CD4-positive, CD25-positive, alpha-beta regulatory T cell (primary cell): ENCODE measurements at places on chromosomes 4 and X. TPM values are rescaled to one million over a fixed set of nuclear protein-coding genes. Genes with fewer than 3 reads are reported as not detected.

- DNase-seq = no peak
These were observed 141.7 kb downstream of the HHIP start for GRCh38 chr4:144787365-144788258.

SCRG1 gene
- polyA plus RNA-seq = 0.17 TPM

- no peak for DNase-seq
These were observed 9.2 kb upstream of the BMP3 start for GRCh38 chr4:81021142-81021944.

ATOH1 gene
- not detected for polyA plus RNA-seq

DNA sequence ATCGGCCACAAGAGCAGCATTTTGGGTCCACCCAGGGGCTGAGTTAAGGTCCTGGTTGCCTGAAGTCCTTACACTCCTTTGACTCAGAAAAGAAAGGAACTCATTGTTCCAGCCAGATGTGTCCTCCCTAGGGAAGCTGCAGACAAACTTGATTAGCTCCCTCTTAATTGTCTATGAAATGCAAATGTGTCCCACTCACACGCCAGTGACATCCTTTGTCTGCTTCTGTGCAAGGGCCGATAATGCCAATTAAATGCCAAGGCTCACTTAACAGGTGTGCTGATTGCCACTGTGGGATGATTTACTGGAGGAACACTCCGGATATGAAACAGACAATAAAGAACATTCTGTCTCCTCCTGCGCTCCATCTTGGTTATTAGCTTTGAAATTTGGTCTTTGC lies 332.9 kb upstream of the CPEB2 start:
- DNase-seq = no peak

GRCh38 chrX:650811-651210 lies 20.2 kb downstream of the SHOX start:
- no peak for DNase-seq

PPP1R3F gene
- 28.0 TPM for polyA plus RNA-seq

DNA sequence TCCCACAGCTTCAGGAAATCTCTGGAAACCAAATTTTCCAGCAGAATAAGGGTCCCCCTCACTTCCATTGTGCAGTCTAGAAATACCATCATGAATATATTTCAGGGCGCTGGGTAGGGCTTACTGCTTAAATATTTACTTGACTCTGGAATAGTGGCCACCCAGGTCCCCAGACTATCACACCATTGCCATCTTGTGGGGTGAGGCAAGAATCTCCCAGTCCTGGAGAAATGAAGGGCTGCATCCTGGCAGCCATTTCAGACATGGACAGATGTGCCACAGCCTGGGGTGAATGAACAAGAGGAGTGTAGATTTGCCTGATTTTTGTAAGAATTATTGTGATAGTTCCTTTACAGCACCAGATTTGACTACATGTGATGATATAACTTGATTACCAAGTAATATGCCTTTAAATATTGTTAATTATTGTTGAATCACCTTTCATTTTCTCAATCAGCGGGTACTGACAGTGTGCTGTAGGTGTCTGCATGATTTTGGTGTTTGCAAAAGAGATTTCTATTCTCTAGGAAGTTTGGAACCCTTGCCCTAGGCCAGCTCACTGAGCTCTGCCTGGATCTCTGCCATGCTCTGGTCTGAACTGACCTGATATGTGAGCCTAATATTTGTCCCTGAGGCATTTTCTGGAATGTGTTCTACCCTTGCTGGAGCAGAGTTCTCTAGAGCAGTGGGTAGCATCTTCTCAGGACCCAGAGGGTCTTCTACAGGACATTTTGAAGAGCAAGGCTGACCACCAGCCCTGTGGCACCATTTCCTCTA lies 183.4 kb downstream of the KIT start:
- DNase-seq = no peak

- DNase-seq = no peak
These were observed 123.2 kb downstream of the RBM47 start for GRCh38 chr4:40506492-40506891.

- no peak for DNase-seq
These were observed 165.6 kb upstream of the GALNT7 start for GRCh38 chr4:173002830-173003561.

EGFL6 gene
- polyA plus RNA-seq = not detected

- no peak for DNase-seq
These were observed 155.9 kb upstream of the MAOA start for GRCh38 chrX:43500246-43500645.

DNA sequence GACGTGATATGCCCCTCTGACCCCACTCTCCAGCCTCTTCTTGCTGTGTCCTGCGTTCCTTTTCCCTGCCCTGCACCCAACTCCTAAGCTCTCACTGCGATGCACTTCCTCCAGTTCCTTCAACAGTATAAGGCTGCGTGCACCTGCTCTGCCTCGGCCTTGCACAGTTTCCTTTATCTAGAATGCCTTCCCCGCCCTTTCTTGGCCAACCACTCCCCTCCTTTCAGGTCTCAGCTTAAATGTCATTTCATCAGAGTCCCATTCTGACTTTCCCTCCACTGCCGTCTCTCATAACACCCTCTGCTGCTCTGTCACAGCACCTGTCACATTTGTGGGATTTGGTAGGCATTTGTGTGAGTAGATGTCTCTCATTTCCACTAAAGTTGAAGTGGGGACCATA lies 58.4 kb upstream of the NEIL3 start:
- DNase-seq = peak; percentile 83

PAGE2 gene
- not detected for polyA plus RNA-seq

MAP7D2 gene
- polyA plus RNA-seq = 0.30 TPM

GRCh38 chrX:150753357-150753756 lies 60.2 kb downstream of the MTMR1 start:
- DNase-seq = no peak

DNA sequence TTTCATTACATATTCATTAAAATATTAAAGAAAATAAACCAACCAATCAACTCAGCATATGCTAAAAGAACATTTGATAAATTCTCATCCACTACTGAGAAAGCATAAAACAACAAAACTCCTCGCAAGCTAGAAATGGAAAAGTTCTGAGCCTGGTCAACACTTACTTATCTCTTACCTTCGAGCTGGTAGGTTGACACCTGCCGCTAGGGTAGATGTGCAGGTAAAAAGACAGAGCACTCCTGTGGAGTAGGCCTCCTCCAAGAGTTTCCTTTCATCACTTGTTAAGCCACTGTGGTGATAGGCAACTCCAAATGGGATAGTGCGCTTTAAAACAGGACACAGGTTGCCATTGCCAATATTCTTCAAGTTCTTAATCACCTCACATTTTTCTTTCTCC lies 18.9 kb downstream of the HELQ start:
- no peak for DNase-seq

- DNase-seq = peak; percentile 24
These were observed 117.2 kb downstream of the TEX13C start for GRCh38 chrX:125436855-125437254.

DNA sequence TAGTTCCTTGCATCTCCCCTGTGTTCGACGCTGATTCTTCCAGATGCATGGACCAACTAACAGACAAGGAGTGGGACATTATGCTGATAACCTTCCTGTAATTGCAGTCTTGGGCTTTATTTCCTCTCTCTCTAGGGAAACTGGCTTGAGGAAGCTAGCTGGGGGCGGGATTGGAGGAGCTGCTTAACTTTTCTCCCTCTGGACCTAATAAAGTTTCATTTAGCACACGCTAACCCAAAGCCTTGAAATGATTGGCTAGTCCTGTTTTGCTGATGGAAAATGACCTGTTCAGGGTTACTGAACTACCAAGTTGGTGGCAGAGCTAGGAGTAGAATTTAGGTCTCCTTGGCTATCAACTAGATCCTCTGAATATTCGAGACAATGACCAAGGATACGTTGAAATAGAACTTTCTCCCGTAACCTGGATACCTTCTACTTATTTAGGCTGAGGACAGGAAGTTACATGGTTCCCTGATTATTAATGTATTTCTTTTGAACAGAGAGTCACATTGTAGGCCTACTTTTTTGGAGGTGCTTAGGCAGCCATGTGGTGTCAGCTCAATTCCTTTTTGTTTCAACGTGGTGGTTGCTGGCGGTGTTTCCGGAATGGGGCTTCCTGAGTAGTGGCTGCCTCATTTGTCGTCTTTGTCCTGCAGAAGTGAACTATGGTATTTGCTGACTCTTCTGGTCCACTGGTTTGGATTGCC lies 2.0 kb downstream of the PGK1 start:
- DNase-seq = peak; percentile 51

ERCC6L gene
- polyA plus RNA-seq = 0.94 TPM

- no peak for DNase-seq
These were observed 91.8 kb downstream of the CCNG2 start for GRCh38 chr4:77248805-77249204.

DNA sequence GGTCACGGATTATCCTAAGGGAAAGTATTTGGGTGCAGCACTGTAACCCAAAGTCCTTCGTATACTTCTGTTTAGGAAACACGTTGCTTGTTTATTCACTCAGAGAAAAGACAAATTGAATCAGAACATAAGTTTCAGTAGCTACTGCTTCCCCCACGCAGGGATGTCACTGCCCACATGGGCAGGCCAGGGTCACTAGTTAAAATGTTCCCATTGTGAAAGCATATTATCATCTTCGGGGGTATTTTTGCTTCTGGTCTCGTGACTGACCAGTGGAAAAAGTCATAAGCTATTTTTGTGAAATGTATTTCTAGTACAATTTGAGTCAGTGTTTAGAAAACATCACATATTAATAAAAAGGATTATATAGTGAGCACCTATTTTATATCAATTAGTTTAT lies 377.8 kb downstream of the PCDH7 start:
- no peak for DNase-seq

TASL gene
- polyA plus RNA-seq = 5.0 TPM

POF1B gene
- 0.44 TPM for polyA plus RNA-seq

DNA sequence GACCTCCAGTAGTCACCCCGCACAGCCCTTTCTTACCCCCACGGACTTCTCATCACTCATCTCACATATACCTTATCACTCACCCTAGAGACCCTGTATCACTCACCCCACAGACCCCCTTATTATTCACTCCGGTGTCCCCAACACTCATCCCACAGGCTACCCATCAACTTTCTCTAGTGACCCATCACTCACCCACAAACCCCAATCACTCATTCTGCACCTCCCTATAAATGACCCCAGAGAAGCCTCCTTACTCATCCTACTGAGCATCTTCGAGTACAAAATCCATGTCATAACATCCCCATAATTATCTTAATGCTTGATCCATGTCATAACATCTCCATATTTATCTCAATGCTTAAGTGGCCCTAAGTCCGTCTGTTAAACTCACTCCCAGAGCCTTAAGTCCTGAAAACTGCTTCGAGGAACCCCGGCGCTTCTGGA lies 934 bp downstream of the ZNF41 start:
- DNase-seq = no peak

DNA sequence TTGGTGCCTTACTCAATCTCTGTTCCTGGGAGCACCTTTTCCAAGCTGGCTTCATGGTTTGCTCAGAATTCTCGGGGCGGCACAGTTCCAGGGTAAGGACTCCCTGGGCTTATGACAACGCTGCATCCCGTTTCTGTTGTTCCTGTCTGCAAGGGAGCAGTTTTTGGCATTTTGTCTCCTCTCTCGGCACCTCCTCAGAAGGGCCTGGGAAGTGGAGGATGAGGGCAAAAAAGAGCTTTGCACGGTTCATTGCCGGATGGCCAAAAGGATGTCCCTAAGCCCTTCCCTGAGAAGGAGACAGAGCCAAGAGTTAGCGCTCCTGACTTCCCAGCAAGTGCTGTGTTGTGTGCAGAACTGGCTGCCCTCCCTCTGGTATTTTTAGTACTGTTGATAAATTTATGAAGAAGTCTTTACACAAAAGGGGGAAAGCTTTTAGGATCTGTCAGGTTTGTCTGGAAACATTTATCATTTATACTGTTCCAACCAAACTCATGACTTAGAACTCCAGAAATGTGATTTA lies 13.4 kb downstream of the SRD5A3 start:
- DNase-seq = no peak

- DNase-seq = no peak
These were observed 690 bp upstream of the NEIL3 start for GRCh38 chr4:177308847-177309521.

DNA sequence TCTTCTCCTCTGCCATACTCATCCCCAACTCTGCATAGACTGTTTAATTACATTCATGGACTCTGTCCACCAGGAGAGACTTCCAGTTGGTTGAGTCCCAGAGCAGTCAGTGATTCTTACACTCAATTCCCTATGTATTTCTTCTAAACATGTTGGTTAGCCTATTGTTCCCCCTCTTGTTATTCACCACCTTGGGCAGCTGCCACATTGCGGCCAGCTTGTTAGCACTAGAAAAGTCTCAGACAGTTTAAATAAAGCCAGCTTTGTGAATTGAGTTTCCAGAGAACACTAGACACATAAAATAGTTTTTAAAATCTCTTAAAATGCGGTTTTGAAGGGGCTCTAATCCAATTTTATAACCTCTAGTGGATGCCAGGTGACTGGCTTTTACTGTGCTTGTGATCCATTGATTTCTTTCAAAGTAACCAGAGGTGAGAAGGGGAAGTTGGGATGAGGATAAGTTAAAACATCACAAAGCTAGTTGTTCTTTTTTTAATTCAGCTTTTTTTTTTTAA lies 827.7 kb downstream of the FSTL5 start:
- no peak for DNase-seq

DNA sequence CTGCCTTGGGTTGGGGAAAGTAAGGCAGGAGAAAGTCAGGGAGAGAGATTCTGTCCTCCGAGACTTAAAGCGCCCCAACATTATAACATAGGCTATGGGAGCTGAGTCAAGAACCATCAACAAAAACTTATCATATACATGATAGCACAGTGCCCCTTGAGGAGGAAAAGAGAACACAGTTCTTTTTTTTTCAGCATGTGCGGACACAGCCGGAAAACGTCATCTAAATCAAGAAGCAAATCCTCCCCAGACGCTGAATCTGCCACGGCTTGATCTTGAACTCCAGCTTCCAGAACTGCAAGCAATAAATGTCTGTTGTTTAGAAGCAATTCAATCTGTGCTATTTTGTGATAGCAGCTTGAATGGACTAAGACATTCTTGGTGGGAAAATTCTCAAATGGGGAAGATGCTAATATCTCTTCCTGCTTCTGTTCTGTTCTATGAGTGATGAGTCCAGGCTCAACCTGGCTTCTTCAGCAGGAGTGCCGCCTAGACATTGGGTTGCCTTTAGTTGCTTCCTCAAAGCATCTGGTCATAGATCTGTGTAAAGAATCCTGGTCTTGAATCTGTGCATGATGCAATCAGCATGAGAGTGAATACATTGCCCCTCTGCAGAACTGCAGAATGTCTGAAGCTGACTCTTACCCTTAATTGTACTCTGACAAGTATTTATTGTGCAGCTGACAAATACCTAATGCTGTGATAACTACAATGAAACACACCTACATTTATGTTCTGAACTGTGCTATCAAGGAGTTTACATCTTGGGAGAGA lies 549.8 kb upstream of the PRKX start:
- DNase-seq = no peak

KIAA1210 gene
- not detected for polyA plus RNA-seq
